ENCODE measurements at places on chromosomes 12 and 14.

DNA sequence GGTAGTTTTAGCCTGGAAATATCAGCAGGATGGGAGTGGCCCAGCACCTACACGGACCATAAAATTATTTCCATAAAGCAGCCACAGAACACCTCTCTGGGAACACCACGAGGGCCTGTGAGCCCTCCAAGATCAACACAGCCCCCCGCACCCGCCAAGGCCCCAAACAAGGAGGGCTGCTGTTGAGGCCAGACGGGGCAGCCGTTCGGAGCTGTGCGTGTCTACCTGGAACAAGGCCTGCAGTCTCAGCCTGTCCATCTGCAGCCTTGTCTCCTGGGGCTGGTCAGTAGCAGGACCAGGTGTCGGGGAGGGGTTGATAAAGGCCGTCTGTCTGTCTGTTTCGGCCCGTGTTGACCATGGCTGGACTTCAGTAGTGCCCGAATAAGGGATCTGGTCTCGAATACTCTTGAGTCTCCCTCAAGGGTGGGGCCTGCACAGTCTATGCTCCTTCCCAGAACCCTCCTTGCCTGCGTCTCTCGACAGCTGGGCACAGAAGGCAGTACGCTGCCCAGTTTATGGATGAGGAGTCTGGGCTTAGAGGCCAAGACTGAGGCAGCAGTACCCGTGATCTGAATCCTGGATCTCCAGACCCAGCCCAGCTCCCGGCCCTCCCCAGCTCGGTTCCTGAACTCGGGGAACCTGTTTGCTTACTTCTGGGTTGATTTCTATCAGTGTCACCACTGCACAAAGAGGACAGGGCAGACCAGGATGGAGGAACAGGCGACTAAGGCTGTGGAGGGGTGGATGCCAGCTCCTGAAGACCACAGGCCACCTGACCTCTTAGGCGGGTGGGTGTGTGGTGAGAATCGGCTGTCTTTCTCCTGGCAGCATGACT is 23.1 kb upstream of the DLK1 start:
- no peak for DNase-seq

- no peak for DNase-seq
Observed at GRCh38 chr14:50836515-50836914, 5.6 kb upstream of the NIN start.

- DNase-seq, result no peak
Observed at GRCh38 chr14:96614481-96614881, 112.3 kb downstream of the PAPOLA start.

DNA sequence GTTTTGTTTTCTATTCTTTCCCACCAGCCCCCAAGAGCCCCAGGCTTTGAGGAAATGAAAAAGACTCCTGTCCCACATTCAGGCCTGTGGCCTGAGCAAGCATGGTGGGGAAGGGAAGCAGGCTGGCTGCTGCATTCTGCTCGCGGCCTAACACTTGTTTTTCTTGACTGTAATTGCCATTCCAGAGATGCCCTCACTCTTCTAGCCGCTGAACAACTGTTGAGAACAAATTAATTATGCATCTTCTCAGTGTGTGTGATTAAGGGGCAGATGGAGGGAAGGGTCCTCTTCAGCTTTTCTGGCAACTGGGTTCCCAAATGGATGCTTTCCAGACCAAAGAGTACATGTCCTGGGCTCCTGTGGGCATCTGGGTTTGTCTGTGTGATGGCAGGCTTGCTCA is 43.3 kb downstream of the ADCK1 start:
- no peak for DNase-seq
